Esophagus (tissue), 2 donors: ENCODE measurements at places on chromosomes 6 and 20. TPM values are rescaled to one million over a fixed set of nuclear protein-coding genes. Genes with fewer than 3 reads are reported as not detected.

ALDH8A1 gene
- 1.3 TPM for polyA plus RNA-seq

ADGRF1 gene
- polyA plus RNA-seq = 25.5 TPM

C6orf163 gene
- 0.16 TPM for polyA plus RNA-seq

FAM217A gene
- polyA plus RNA-seq = not detected

PSMB9 gene
- polyA plus RNA-seq = 14.5 TPM

HFE gene
- polyA plus RNA-seq = 2.2 TPM

SYCP2L gene
- 0.63 TPM for polyA plus RNA-seq

RSPO3 gene
- polyA plus RNA-seq = 1.9 TPM

IPCEF1 gene
- polyA plus RNA-seq = 0.35 TPM

PKIB gene
- polyA plus RNA-seq = 3.5 TPM

SLC17A2 gene
- not detected for polyA plus RNA-seq

RNF144B gene
- 5.4 TPM for polyA plus RNA-seq

AVP gene
- not detected for polyA plus RNA-seq

IRF4 gene
- polyA plus RNA-seq = 0.28 TPM

GUCA1A gene
- polyA plus RNA-seq = not detected

HLA-F gene
- 35.6 TPM for polyA plus RNA-seq

KCNK15 gene
- 0.12 TPM for polyA plus RNA-seq

ENPP5 gene
- polyA plus RNA-seq = 0.35 TPM

CFAP206 gene
- polyA plus RNA-seq = 0.04 TPM

BPIFB4 gene
- polyA plus RNA-seq = not detected

SLC35F1 gene
- 0.08 TPM for polyA plus RNA-seq

CLPSL2 gene
- polyA plus RNA-seq = not detected

RIPOR3 gene
- 2.6 TPM for polyA plus RNA-seq

HLA-G gene
- polyA plus RNA-seq = 0.12 TPM

EPPIN gene
- polyA plus RNA-seq = not detected

PLA2G7 gene
- polyA plus RNA-seq = 0.12 TPM

THBD gene
- 9.5 TPM for polyA plus RNA-seq

SNX21 gene
- 25.8 TPM for polyA plus RNA-seq

NR2E1 gene
- 0.02 TPM for polyA plus RNA-seq

TBXT gene
- polyA plus RNA-seq = not detected

SEL1L2 gene
- polyA plus RNA-seq = not detected

GRM1 gene
- polyA plus RNA-seq = 0.01 TPM

MAP1LC3A gene
- 29.5 TPM for polyA plus RNA-seq

FAM184A gene
- 1.1 TPM for polyA plus RNA-seq

SEMG2 gene
- not detected for polyA plus RNA-seq

GJA10 gene
- not detected for polyA plus RNA-seq

TFAP2C gene
- polyA plus RNA-seq = 18.6 TPM
